Activated T-cell treated with anti-CD3 and anti-CD28 coated beads, Interleukin-2, amount 50 U/mL, for 24 hours (primary cell): ENCODE measurements at places on chromosomes 11 and 22.

DNA sequence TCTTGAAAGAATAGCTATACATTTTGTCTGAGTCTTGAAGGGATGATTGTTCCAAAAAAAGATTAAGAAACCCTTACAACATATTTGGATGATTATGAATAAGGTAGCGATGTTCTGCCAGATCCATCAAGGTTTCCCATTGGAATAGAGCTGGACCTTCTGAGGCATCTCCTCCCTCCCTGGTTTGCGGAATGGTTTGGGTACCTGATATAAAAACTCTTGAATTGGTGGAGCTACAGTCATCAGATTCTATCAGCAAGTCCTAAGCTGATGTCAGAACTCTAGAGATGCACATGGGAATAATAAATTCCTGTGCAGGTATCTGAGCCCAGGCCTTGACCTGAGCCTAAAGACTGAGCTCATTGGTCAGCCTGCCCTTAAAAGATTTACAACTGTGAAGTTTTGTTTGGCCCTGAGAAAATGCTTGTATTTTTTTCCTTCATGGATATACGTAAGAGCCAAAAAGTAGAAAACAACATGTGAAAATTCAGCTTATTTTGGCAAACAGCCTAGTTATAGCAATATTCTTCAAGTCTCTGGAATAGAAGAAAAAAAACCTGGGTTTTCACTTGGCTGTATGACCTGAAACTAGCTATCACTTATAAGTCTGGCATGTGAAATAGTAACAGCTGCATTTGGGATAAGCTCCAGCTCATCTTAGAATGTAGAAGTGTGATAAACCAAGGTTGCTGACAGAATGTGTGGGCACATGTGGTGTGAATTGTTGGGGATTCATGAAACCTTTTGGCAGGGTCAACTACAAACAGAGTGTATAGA lies 265.7 kb upstream of the CTSC start:
- no peak overlapping the region for H3K4me3 ChIP-seq
- no peak for DNase-seq
- H3K27me3 ChIP-seq: no peaks in the 10 kb centered on the region
- no peak overlapping the region for H3K27ac ChIP-seq
- no peaks in the 10 kb centered on the region for H3K36me3 ChIP-seq
- H3K4me1 ChIP-seq: peaks cover 3% of the 10 kb centered on the region

- H3K36me3 ChIP-seq: peaks cover 89% of the 10 kb centered on the region
- no peaks in the 10 kb centered on the region for H3K27me3 ChIP-seq
- H3K4me3 ChIP-seq: no peak overlapping the region
- DNase-seq: no peak
- H3K4me1 ChIP-seq: peaks cover 23% of the 10 kb centered on the region
Observed at GRCh38 chr11:43908683-43909082, 28.1 kb downstream of the ALKBH3 start.

- peaks cover 22% of the 10 kb centered on the region for H3K4me1 ChIP-seq
- peaks cover 8% of the 10 kb centered on the region for H3K36me3 ChIP-seq
- no peak overlapping the region for H3K4me3 ChIP-seq
- DNase-seq: no peak
Observed at GRCh38 chr22:42651134-42651533, 1.9 kb upstream of the CYB5R3 start.

GRCh38 chr11:2098691-2099515 lies 40.3 kb downstream of the IGF2 start:
- H3K27ac ChIP-seq: no peak overlapping the region
- H3K36me3 ChIP-seq: no peaks in the 10 kb centered on the region
- no peak for DNase-seq
- no peaks in the 10 kb centered on the region for H3K4me1 ChIP-seq
- H3K27me3 ChIP-seq: peaks cover 7% of the 10 kb centered on the region

DNA sequence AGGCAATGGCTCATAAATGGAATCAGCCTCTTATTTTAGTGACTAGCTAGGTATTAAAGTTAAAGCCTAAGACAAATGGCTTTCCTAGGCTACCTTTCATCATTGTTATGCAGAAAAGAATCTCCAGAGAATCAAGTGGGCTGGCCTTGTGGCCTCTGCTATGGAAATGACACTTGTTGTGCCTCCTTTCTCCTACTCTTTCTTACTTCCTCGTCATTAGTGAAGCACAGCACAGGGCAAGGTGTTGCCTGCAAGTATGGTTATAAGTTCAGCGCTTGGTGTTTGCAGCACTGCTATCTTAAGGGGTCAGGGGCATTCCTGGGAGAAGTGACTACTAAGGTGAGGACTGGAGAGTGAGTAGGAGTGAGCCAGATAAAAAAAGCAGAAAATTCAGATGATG lies 45.4 kb upstream of the GLYATL1 start:
- no peaks in the 10 kb centered on the region for H3K36me3 ChIP-seq
- H3K4me1 ChIP-seq: no peaks in the 10 kb centered on the region
- DNase-seq: no peak
- H3K27me3 ChIP-seq: peaks cover 17% of the 10 kb centered on the region

- H3K4me3 ChIP-seq: no peak overlapping the region
- H3K27me3 ChIP-seq: no peaks in the 10 kb centered on the region
- H3K4me1 ChIP-seq: peaks cover 30% of the 10 kb centered on the region
- H3K27ac ChIP-seq: no peak overlapping the region
Observed at GRCh38 chr11:130261571-130261970, 53.1 kb downstream of the ZBTB44 start.

DNA sequence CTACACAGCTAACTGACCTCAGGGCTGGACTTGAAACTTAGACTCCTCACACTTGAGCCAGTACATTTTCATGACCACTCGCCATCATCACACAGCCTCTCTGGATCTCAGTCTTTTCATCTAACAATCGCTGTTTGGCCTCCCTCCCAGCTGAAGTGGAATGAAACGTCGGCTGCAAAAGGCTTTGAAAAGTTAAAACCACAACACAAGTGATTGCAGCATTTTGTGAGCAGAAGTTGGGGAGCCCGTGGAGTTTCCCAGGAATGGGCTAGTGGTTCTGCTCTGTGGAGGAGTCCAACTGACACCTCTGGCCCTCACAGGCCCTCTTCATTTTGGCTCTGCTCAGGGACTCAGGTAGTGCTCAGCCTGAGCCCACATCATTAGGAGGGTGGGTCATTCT lies 35.9 kb upstream of the TRIM29 start:
- DNase-seq: no peak
- H3K4me1 ChIP-seq: peaks cover 2% of the 10 kb centered on the region
- no peak overlapping the region for H3K27ac ChIP-seq
- H3K36me3 ChIP-seq: no peaks in the 10 kb centered on the region

DNA sequence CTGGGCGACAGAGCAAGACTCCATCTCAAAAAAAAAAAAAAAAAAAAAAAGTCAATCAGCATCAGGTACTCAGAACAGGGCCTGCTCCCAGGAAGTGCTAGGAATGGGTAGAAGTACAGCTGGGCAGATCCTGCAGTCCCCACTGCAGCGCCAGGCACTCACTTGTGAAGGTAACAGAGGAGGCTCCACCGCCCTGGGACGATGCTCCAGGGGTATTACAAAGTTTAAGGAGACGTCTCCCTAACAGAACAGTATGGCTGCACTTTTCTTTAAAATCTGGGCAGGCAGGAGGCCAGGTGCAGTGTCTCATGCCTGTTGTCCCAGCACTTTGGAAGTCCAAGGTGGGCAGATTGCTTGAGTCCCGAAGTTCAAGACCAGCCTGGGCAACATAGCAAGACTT lies 1449.0 kb downstream of the BRD1 start:
- no peak overlapping the region for H3K4me3 ChIP-seq
- no peak overlapping the region for H3K27ac ChIP-seq
- H3K36me3 ChIP-seq: no peaks in the 10 kb centered on the region
- no peaks in the 10 kb centered on the region for H3K4me1 ChIP-seq

DNA sequence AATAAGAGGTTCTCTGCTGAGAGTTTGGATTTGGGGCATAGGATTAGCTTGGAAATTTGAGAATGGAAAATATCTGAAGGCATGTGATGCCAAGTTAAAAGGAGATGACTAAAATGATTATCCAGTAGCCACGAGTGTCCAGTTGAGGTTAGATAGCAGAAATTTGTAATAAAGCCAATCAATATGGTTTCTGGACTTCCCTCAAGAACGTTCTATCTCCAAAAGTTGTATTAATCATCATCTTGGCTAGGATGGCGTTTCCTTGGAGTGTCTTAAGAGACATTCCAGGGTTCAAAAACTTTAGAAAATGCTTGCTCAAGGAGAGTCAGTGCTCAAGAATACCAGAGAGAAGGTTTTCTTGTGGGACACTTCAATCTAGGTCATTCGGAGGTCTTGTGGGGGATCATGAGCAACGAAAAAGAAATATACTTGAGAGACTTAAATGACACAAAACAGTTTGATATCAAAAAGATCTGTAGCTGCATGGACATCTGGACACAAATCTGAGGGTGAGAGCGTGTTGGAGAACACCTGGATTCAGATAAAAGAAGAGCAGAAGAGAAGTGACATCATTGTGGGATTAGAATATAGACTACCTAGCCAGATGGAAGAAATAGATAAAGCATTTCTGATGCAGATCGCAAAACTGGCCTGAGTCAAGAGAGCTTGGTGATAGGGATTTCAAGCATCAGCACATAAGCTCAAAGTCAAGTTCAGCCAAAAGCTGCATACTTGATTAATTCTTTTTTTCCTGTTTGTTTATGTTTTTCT lies 97.7 kb downstream of the ARFGAP2 start:
- H3K4me1 ChIP-seq: peaks cover 6% of the 10 kb centered on the region
- no peaks in the 10 kb centered on the region for H3K36me3 ChIP-seq
- H3K27ac ChIP-seq: no peak overlapping the region
- no peak overlapping the region for H3K4me3 ChIP-seq

DNA sequence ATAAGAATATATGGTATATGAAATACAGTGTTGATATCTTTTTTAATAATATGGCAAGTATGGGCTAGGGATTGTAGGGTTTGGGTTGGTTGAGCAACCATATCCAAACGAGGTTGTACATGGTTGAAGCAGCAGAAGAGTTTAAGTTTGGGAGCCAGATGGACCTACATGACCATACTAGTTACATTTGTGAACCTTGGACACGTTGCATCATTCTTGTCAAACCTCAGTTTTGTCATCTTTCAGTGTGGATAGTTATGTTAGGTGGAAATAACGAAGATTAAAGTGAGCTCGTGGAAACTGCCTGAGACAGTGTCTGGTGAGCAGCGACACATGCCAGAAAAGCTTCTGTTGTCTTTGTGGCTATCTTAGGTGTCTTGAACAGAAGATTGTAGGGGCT lies 307.1 kb upstream of the KIRREL3 start:
- H3K4me3 ChIP-seq: no peak overlapping the region
- DNase-seq: no peak
- no peaks in the 10 kb centered on the region for H3K4me1 ChIP-seq
- H3K27ac ChIP-seq: no peak overlapping the region

- H3K4me1 ChIP-seq: no peaks in the 10 kb centered on the region
- DNase-seq: no peak
- no peak overlapping the region for H3K4me3 ChIP-seq
- no peaks in the 10 kb centered on the region for H3K36me3 ChIP-seq
Observed at GRCh38 chr11:122213171-122213570, 97.2 kb upstream of the BLID start.

DNA sequence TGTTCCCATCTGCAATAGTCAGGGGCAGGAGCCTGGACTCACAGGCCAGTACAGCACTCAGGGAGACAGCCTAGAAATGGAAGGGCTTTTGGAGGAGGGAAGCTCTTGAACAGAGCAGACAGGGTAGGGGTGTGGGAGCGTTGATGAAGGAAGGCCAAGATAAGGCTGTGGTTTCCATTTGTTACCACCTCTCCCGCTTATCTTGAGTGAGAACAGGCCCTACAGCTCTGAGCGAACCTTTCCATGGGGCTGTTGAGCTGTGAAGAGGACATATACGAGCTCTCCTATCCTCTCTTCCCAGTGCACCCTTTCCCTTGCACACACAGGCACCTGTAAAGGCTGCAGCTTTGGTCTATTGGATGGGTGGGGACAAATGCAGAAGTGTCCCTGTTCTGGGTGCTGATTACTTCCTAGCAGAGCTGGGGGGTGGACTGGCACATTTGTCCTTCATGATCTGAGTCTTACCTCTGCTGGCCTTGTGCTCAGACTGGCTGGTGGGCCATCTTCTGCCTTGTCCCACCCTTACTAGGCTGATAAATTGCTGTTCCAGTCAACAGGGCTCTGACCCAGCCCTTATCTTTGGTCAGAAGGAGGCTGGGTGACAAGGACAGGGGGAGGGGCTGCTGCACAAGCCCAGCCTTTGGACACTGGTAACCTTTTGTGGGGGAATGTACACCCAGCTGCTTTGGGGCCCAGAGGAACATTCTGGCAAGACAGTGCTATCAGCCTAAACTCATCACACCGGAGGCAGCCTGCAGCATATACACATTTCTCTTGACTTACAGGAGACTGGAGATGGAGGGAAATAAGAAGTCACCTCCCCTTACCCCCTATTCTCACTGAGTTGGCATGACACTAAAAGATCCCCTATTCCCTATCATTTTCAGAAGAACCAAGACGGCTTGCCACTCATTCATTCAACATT lies 80.1 kb upstream of the NNMT start:
- no peak for DNase-seq
- no peak overlapping the region for H3K4me3 ChIP-seq
- H3K36me3 ChIP-seq: no peaks in the 10 kb centered on the region
- no peak overlapping the region for H3K27ac ChIP-seq

DNA sequence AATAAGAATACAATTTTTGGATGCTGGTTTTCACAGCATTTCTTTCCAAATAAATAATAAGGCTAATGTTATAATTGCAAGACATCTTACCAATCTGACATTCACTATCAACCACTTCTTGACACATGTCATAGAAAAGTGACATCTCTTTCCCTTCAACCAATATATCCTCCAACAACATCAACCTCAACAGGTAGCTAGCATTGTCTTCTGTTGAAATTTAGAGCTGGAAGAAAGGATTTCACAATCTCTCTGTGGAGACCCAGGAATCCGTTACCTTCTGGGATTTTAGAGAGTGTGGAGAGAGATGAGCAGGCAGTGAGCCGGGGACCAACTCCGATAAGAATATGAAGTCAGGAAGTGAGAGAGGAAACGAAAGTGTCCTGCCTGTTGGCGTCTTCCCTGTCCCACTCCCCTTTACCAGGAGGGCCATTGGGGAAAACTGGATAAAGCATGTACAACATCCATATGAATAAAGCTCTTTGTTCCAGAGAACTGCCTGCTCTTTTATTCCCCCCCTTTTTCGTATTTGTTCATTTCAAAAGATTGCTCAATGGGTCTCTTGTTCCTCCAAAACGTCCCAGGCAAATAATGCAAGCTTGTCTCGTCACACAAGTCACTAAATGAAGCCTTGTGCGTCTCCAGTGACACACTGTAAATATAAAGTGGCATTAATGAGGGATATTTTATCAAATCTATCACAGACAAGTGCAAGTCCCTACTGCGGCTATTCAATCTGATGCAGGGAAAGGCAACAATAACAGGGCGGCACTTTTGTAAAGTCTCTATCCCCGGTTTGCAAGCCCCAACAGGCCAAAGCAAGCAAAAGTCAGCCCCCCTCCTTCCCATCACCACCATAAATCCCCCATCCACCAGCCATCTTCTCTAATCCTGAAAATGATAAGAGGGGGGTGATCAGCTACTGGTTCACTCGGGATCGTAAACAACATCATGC lies 3.4 kb downstream of the CADM1 start:
- no peak for DNase-seq
- no peak overlapping the region for H3K27ac ChIP-seq
- H3K36me3 ChIP-seq: no peaks in the 10 kb centered on the region
- H3K4me3 ChIP-seq: no peak overlapping the region
- H3K27me3 ChIP-seq: peaks cover 52% of the 10 kb centered on the region
